ENCODE measurements at places on chromosomes 12 and 14.

DNA sequence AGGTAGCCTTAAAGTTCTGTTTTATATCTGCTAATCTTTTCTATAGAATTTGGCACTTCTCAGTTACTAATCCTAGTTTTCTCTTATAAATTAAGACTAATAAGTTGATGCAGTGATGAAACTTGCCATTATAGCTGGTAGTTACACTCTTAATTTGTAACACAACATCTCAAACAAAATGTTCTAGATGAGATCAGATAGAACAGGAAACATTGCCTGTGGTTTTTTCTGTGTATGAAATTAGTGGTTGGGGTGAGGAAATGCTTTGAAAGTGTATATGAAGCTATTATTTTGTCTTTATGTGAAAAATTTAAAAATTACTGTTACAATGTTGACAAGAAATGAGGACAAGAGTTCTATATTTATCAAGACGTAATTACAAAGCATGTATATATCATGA is 91.9 kb downstream of the PCNX1 start:
- DNase-seq: no peak

GRCh38 chr14:25929881-25930615 is 667.8 kb downstream of the NOVA1 start:
- no peak for DNase-seq

DNA sequence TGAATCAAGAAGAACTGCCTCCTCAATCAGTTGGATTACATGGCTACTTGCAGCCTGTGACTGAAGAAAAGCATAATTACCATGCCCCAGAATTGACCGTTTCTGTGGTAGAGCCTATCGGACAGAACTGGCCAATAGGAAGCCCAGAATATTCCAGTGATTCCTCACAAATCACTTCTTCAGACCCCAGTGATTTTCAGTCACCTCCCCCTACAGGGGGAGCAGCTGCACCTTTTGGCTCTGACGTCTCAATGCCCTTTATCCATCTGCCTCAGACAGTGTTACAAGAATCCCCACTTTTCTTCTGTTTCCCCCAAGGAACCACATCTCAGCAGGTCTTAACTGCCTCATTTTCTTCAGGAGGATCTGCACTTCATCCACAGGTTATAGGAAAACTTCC is 80.8 kb downstream of the RAD52 start:
- DNase-seq: no peak

- DNase-seq: no peak
These were observed 367.3 kb upstream of the KITLG start for GRCh38 chr12:88947486-88948043.

DNA sequence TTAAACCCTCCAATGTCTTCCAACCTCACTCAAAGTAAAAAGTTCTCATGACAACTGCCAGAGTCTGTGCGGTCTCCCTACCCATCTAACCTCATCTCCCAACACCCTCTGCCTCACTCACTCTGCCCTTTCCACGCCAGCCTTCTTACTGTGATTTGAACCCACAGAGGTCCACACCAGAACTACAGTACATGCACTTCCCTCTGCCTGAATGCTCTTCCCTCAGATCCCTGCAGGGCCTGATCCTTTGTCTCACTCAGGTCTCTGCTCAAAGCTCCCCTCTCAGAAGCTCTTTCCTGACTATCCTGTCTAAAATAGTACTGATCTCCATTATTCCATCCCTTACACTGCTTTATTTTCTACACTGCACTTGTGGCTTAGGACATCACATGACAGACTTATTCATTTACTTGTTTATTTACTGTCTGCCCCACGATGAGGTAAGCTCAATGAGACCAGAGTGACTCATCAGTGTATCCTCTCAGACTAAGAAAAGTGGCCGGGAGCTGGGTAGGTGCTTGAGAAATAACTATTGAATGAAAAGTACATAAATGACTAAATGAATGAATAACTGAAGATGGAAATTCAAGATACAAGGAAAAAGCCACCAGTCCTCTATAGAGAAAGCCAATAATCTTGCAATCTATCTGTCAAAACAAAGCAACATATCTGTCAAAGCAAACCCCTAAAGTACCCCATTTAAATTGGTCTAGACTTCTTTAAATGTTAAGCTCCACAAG is 17.1 kb downstream of the POMT2 start:
- no peak for DNase-seq

DNA sequence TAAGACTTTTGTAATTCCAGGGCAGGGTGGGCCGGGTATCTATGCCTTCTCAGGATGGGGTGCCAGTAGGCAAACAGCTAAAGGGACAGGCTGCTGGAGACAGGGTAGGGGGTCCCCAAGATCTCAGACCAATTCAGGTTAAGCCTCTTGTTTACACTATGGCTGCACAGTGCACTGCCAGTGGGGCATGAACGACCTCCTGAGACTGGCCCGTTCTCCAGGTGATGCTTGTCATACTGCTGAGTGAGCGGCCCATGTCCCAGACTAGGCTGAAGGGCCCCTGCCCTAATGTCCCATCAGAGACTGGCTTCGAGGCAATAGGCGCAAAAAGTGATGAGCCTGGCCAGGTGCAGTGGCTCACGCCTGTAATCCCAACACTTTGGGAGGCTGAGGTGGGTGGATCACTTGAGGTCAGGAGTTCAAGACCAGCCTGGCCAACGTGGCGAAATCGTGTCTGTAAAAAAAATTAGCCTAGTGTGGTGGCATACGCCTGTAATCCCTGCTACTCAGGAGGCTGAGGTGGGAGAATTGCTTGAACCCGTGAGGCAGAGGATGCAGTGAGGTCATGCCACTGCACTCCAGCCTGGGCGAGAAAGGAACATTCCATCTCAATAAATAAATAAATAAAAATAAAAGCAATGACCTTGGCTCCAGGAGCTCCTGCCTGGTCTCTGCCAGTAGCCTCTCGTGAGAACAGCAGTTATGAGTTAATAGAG is 12.6 kb downstream of the SLC25A29 start:
- no peak for DNase-seq

DNA sequence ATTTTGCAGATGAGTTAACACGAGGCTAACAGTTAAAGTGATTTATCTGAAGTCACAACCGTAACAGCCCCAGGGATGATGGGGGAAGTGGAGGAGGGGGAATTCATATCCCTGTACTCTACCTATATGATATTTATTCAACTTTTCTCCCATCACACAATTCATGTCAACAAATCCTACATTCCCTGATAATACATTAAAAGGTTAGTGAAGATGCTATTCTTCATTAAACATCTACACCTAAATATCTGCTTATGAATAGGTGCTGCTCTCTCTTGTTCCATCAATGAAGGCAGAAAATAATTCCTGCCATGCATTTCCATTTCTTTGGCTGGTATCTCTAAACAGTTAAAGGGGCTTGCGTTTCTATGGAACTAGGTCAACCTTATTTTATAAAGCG is 6.8 kb downstream of the YBX3 start:
- no peak for DNase-seq

- DNase-seq: no peak
These were observed 54.9 kb downstream of the SRGAP1 start for GRCh38 chr12:63899396-63899795.

GRCh38 chr14:65361920-65362319 is 50.6 kb upstream of the FUT8 start:
- DNase-seq: no peak

All from HuH-7 (cell line).